ENCODE measurements at places on chromosomes 12 and 14.
A peak's percentile ranks its signal among the peaks of the same experiment; 100 is the strongest.

GRCh38 chr14:81427348-81428058 lies 27.4 kb upstream of the STON2 start:
- no peak for DNase-seq

GRCh38 chr14:91190853-91191252 lies 53.7 kb downstream of the GPR68 start:
- no peak for DNase-seq

DNA sequence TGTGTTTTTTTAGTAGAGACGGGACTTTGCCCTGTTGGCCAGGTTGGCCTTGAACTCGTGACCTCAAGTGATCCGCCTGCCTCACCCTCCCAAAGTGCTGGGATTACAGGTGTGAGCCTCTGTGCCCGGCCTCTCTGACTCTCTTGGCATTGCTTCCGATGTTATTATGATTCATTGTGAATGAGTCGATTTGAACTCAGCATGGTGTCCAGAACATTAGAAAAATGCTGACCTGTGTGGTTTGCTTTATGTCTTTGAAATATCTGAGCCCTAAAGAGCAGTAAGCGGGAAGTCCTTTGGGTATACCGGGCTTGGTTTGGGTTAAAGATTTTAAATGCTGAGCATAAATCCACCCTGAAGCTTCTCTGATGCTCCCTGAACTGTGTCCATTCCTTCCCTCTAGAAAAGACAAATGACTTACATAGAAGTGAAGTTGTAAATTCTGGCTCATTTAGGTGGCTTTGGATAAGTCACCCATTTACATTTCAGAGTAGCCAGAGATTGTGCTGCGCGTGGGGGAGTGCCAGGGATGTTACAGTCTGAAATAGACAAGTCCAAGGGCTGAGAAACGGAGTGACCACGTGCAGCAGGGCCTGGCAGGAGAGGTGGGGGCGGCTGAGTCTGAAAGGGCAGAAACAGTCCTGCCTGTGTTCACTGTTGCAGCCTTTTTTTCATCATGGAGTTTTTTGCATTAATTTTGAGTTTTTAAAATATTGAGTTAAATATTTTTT lies 39.6 kb downstream of the SLC15A4 start:
- DNase-seq, result no peak

DNA sequence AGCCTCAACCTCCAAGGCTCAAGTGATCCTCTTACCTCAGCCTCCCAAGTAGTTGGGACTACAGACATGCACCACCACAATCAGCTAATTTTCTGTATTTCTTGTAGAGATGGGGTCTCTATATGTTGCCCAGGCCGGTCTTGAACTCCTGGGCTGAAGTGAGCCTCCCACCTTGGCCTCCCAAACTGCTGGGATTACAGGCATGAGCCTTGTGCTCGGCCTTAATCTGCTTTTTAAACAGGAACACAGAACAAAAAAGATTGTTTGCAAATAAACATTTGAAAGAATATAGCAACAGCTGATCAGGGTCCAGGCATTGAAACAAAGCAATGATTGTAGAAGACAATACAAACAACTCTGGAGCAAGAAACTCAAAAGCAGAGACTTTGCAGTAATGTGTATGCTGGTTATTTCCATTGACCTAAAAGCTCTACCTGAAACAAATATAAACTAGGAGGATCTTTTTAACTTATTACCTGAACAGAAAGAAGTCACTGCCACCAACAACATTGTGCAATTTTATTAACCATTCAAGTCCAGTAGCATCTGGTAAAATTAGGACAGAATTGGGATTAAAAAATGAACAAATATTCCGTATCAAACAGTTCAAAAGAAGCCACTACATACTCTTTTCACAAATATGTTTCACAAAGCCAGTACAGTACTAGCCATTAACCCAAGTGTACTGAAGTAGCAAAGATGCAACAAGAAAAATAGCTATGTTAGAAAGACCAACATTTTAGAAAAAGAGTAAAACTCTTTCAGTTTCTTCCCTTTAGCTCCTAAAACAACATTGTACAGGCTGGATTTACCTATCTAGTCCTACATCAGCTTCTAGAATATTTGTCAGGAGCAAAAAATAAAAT lies 14.2 kb downstream of the AMN1 start:
- no peak for DNase-seq

DNA sequence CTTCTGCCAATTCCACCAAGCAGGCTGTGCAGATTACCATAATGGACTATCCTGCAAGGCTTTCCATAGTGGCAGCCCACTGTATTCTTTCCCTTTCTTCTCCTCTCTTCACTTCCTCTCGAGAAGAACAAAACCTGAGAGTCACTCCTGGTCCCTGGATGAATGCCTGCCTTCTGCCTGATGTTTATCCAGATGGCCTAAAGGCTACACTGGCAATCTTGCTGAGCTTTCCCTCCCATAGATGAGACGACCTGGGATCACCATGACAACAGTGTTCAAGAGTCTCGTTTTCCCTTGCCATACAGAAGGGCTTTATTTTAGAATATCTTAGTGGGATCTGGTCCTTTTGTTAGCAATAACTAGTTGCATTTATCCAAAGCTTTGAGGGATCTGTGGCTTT lies 142.3 kb downstream of the RTN1 start:
- no peak for DNase-seq

GRCh38 chr12:106284358-106285105 lies 18.0 kb upstream of the TCP11L2 start:
- DNase-seq, result no peak

DNA sequence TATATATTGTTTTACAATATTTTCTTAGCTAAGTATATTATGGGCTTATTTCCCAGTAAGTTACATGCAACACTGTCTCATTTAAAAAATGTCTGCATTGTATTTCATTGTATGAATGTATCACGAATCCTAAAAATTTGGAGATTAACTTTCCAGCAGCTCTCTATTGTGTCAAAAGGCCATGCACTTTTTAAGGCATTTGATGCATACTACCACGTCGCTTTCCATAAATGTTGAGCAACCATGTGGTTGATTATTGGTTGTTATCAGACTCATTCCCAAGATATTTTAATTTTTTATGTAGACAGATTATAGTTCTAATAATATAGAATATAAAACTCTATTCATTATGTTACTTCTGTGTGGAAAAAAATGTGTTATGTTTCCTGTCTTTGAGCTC lies 79.9 kb downstream of the SMOC1 start:
- no peak for DNase-seq

DNA sequence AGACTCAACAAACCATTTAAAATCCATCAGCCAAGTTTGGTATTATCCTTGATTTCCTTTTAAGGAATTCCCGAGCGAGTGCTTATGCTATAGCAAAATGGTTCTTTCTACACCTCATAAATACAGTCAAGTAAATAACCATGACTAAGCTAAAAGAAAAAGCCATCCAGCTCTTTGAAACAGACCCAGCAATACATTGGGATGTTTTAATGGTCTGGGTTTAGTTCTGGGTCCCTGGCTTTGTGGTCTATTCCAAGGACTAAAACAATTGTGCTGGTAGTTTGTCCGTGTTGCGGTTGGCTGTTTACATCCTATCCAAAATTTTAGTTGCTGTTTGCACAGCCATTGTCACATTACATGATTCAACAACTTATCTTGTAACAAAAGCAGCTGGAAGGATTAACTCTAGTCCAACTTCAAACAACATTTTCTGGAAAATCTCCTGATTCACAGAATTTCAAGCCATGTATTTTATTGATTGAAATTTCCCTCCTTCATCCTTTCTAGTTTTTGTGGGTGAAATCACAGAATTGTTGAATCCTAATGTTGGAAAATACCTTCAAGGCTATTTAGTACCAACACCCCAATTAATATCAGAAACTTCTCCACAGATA lies 19.6 kb downstream of the KLRB1 start:
- no peak for DNase-seq

DNA sequence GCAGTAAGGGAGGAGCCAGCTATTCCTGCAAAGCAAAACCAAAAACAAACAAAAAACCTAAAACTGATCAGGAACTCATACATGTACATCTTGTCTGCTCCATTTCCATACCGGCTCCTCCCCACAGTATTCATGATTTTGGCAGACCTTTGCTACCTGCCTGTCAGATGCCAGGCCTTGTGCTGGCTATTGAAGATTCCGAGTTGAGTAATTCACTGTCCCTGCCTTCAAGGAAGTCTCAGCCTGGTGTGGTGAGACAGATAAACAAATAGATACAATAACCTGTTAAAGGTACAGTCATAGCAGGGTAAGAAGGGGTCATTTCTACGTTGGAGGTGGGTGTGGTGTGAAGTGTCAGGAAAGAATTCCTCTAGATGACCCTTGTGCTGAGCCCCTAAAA lies 42.7 kb downstream of the SUSD6 start:
- DNase-seq, result no peak

DNA sequence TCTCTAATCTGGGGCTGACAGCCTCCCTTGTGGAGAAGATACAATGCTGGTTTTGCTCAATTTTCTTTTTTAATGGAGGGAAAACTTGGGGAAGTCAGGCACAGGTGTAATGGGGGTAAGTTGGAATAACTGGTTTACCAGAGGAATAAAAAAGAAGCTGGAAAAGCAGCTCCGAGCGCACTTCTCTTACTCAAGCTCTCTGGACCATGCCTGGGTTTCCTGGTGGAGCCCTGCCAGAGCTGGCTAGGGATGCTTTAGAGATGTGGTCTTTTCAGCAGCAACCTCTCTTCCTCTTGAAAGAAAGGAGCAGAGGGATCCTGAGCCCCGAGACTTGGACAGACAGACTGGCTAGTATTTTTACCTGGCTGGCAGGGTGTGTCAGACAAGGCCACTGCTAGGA lies 3.9 kb upstream of the KCNA5 start:
- DNase-seq, result no peak

- no peak for DNase-seq
These were observed 43.2 kb downstream of the IRAK3 start for GRCh38 chr12:66232263-66232662.

DNA sequence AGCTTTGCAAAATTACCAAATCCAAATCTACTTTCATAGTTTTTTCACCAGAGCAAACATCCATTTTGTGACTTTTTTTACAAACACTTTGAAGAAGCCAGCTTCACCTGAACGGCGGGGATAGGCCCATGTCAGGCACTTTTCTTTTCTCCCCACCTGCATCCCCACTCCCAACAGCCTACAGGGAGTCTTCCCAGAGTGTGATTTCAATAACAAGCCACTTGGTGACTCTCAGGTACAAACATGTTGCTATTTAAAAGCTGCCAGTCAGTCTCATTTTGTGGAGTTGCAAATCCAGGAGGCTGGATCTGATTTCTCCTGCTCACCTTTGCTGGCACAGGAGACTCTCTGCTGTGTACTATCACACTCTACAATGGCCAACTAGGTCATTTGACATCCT lies 285.5 kb downstream of the KCNH5 start:
- DNase-seq, result no peak

- no peak for DNase-seq
These were observed 848.0 kb upstream of the USP15 start for GRCh38 chr12:61412201-61412600.

DNA sequence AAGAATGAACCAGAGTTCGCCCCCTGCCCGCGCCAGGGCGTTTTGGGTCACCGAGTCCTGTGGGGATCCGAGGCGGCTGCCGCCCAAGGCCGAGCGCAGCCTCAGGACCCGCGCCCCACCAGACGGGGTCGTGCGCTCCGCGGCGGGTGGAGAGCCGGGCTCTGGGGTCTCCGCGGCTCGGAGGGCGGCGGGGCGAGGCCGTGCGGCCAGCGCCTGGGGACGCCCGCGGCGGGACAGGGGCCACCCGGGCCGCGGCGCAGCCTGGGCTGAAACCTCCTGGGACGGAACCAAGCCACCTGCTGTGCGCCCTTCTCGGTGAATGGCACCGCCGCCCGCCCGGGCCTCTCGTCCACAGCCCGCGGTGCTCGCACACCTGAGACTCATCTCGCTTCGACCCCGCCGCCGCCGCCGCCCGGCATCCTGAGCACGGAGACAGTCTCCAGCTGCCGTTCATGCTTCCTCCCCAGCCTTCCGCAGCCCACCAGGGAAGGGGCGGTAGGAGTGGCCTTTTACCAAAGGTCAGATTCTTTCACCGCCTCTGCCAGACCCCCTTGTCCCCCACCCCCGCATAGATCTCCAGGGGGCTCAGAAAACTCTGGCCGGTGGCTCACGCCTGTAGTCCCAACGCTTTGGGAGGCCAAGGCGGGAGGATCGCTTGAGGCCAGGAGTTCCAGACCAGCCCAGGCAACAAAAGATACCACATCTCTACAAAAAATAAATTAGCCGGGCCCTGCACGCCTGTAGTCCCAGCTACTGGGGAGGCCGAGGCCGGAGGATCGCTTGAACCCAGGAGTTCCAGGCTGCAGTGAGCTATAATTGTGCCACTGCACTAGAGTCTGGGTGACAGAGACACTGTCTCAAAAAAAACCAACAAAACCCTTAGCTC lies 901 bp downstream of the B3GNT4 start:
- no peak for DNase-seq

- peak; percentile 98 for DNase-seq
These were observed 57.3 kb downstream of the GALNT16 start for GRCh38 chr14:69317102-69317755.

- no peak for DNase-seq
These were observed 9.4 kb downstream of the ZBTB39 start for GRCh38 chr12:56996793-56997545.

DNA sequence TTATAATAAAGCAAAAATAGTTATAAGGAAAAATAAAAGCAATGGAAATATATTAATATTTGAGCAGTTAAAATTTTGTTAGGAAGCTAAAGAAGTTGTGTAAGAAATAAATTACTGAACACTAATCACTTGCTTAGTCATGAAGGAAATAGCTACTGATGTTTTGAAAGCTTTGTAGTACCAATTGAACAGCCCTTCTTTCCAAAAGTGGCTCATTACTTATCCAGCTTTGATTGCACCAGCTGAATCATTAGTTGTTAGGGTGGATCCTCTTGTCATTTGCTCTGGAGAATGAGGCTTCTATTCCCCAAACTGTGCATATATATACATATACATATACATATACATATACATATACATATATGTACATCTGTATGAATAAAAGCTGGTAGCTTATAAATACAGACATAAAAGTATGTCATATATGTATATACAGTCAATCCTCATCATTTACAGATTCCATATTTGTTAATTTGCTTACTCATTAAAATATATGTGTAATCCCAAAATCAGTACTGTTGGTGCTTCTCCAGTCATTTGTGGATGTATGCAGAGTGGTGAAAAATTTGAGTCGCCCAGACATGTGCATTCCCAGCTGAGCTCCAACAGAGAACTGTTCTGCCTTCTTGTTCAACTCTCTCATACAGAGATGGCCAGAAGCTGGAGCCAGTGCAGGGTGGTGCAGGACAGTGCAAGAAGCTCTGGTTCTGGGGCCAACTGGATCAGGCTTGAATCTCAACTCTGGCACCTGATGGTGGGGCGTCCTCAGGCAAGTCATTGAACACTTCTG lies 214.1 kb downstream of the RPAP3 start:
- peak; percentile 51 for DNase-seq

DNA sequence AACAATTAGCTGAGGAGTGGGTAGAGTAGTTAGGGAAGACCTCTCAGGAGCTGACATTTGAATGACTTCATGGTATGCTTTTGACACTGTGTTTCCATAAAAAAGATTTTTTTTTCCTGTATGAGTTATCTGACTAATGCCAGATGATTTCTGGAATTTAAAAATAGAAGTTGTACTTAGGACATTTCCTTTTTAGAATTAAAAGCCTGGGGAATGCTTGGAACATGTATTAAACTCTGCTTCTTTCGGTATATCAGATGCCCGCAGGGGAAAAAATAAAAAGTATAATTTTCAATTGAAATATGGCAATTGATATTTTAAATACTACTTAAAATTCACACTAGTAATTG lies 41.1 kb downstream of the BRMS1L start:
- DNase-seq, result no peak

GRCh38 chr12:86838711-86839110 lies 582.5 kb upstream of the MGAT4C start:
- no peak for DNase-seq
